ENCODE measurements at places on chromosomes 16 and 17.
A peak's percentile ranks its signal among the peaks of the same experiment; 100 is the strongest.

DNA sequence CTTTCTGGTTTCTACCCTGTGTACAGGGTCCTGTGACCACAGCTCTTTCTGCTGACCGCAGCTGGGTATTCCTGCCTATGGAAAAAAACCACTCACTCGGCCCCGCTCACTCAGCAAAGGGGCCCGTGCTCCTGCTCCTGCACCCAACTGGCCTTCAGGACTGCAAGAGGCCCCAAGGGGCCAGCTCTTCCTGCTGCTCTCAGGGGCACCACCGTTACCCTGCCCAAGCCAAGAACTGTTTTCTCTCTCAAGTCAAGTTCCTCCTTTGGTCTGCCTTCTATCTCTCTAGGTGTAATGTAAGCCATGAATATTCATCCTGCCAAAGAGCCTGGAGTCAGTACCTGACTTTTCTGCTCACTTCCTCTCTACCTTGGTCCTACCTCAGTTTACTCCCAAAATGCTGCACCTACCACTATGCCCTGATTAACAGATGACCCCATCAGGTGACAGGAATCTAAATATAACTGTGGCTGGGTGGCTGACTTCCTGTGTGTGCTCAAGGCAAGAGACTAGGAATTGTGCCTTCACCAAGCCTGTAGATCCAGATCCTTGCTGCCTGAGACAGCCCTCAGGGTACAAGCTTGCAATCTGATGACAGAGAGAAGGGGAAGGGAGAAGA lies 20.4 kb upstream of the SCIMP start:
- DNase-seq = no peak

DNA sequence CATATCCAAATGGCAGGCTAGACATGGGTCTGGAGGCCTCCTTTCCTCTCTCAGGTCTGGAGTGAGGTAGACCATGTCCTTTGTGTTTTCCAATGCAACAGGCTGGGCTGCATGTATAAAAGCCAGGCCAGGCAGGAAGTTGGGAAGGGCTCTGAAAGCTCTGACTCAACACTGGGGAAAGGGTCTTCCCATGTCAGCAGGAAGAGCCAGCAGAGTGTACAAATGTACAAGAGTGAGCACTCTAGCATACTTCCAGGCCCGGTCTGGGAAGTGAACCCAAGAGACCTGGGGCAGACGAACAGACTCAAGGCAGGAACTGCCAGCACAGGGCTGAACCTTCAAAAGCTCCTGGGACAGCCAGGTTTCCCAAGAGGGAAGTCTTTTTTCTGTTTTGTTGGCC lies 7.0 kb downstream of the ATPAF2 start:
- peak; percentile 53 for DNase-seq

- no peak for DNase-seq
These were observed 12.9 kb upstream of the TRIM25 start for GRCh38 chr17:56926704-56927103.

DNA sequence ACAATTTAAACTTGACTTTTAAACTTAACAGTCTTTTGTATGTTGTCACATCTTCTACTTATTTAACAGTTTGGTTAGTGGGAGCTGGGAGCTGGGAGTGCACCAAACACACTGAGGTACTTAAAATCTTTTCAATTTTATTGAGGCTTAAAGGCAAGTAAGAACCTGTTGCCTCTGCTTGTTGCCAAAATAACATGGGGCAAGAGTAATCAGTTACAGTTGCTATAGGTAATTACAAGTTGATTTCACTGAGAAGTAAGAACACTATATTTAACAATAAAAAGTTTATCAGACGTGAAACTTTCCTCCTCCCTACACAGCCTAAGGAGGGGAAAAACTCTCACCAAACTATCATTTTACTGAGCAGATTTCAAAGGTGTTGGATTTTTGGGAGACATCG lies 135.2 kb downstream of the FTO start:
- no peak for DNase-seq

- no peak for DNase-seq
These were observed 4.0 kb downstream of the ZNF598 start for GRCh38 chr16:2005646-2006045.

GRCh38 chr16:31529108-31529936 lies 1.6 kb downstream of the AHSP start:
- DNase-seq = peak; percentile 58

DNA sequence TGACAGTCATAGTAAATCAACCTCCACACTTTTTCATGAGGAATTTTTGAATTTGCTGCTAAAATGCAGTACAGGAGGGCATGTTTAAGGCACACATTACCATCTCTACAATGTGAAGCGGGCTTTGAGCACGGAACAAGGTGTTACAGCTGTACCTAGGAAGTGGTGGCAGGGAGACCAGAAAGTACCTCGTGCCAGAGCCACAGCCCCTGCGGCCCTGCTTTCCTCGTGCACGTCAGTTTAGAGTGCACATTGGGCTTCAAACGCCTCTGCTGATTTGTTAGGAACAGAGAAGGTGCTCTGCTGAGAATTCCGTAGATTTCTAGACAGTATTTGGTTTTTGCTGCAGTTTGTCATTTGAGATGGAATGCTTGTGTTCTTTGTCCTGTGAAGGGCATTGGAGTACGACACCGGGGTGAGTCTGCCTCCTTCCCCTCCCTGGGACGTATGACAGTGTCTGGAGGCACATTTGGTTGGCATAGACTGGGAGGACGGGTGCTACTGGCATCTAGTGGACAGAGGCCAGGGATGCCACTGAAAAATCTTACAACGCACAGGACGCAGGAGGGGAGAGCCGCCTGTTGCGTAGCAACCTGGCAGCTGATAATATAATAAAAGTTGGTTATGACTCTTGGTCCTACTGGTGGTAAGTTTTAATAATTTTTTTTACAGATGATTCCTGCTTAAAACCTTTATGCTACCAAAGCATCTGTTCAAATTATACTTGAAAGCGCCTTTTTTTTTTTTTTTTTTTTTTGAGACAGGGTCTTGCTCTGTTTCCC lies 9.1 kb downstream of the FOXK2 start:
- peak; percentile 48 for DNase-seq
